ENCODE measurements at places on chromosomes 16 and 17. TPM values are rescaled to one million over a fixed set of nuclear protein-coding genes. Genes with fewer than 3 reads are reported as not detected.

DNA sequence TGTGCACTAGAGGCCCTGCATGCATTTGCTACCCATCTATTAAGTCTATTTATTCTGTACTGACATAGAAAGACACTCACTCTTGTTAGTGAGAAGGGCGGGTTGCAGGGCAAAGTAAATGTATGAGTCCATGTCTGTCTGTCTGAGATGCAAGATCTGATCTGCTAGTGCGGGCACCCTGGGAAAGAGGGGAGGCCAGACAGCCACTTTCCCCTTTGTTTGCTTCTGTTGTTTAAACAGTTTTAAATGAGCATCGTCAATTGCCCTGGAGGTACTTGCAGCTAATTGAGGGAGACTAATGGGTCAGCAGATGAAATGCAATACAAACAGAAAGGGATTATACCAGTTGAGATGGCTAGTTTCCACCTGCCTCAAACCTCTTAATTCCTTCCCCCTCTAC, 24.9 kb downstream of the SCNN1G start:
- DNase-seq = no peak

- no peak for DNase-seq
Measured at GRCh38 chr16:751152-752006, 9.2 kb upstream of the MSLN start.

DNA sequence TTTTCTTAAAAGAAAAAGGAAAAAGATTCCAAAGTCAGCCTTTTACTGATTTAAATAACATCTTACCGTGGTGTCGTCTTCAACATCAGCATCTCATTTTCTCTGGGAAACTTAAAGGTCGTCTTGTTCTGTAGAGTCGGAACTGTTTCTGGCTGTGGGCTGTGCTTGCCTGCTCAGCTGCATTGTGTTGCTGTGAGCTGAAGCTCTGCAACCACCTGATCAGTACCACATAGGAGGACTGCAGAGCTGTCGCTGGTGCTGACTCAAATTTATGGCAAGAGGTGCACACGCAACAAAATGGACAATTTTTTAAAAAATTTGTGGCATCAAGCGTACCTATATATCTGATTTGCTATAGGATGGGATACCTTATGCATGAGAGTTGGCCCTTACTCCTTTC, at the start of gene OMG:
Gene OMG, minus strand, starts transcription at position 150 of the 400 bp plus-strand sequence. CDS start 908 bp downstream, outside the sequence.
- no peak for DNase-seq

DNA sequence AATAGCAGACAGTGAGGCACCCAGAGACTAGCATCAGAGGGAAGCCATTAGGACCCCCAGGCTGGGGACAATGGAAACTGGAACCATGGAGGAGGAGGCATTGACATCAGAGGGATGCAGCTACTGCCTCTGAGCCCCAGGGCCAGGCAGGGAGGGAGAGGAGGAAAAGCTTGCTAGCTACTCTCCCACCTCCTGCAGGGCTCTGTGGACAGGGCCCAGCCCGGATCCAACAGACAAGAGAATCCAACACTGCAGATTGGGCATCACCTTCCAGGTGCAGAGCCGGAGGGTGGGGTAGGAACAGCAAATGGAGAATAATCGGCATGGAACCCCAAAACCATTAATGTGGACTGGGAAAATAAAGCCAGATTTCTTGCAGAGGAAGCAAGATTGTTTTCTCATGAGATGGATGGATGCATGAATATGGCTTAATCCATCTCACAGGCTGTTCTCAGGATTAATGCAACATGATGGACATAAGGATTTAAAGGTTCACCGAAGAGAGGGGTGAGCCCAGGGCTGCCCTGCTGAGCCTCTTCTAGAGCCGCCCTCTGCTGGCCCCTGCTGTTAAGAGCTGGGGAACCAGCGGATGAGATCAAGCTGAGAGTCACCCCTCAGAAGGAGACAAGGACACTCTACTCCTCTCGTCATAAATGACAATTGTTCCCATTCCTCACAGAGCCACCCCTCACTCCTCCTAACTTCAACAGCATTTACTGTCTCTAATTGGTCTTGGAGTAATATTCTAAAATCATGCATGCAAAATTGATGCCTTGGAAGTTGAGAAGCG, 48.8 kb downstream of the DNAH3 start:
- DNase-seq = no peak

DNA sequence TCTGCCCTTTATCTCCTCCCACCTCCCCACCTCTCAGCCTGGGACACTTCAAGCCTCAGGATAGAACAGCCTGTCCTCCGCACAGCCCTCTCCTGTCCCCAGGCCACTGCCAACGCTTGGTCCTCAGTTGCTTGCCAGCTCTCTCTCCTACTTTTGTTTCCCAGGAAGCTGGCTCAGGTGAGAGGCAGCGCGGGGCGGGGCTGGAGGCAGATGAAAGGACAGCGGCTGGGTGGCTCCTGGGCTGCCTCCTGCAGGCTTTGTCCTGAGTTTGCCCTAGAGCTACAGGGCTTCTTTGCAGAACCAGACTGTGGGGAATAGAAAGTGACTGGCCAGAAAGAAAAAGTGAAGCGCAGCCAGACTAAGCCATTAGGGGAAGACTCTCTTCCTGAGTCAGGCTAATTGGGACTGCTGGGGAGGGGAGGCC, 48.2 kb upstream of the CDC42EP4 start:
- DNase-seq = no peak

GRCh38 chr16:82194086-82194485, 24.1 kb upstream of the MPHOSPH6 start:
- DNase-seq = no peak

DNA sequence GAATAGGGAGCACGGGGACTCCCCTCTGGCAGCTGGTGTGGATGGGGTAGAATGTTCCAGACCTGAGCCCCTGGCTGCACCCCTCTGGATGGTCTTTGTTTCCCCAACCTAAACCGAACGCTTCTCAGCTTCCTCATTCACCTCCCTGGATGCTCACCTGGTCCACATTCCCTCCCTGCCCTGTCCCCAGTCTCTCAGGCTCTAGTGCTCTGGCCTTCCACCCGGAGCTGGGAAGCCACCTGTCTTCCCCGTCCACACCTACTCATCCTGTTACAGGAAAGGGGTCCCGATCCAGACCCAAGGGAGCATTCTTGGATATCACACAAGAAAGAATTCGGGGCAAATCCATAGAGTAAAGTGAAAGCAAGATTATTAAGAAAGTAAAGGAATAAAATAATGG, 73.5 kb downstream of the CYLD start:
- DNase-seq = no peak

Gene DPEP1
- total RNA-seq = 0.47 TPM

Gene HASPIN
- 4.2 TPM for total RNA-seq

Gene HOXB6
- 56.4 TPM for total RNA-seq

Gene ZP2
- not detected for total RNA-seq

Gene KCNG4
- not detected for total RNA-seq

Gene KRTAP4-5
- not detected for total RNA-seq

Gene CHST4
- total RNA-seq = not detected
